MM.1S (cell line): ENCODE measurements at places on chromosomes 4 and X.

DNA sequence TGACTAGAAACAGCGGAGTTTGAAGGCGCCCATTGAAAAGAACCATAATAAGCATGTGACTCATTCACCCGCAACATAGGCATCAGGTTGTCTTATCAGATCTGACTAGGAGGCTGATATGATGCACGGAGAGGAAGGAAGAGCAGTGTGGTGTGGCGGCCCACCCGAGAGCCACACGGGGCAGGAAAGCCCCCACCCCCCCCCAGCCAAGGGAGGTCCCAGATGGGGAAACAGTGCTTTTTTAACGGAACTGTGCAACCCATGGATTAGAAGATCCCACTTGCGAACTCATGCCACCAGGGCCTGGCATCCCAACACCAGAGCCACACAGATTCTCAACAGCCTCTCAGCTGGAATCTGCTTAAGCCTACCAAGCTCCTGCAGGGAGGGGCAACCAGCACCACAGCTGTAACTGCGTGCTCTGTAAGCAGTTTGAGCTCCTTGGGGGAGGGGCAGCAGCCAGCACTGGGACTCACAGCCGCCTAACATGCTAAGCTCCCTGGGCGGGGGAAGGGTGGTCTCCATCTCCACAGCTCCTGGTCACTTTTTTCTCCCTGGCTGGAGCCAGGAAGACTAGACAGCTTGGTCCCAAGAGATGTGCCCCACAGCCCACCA, 466.2 kb downstream of the PDGFC start:
- DNase-seq: no peak

DNA sequence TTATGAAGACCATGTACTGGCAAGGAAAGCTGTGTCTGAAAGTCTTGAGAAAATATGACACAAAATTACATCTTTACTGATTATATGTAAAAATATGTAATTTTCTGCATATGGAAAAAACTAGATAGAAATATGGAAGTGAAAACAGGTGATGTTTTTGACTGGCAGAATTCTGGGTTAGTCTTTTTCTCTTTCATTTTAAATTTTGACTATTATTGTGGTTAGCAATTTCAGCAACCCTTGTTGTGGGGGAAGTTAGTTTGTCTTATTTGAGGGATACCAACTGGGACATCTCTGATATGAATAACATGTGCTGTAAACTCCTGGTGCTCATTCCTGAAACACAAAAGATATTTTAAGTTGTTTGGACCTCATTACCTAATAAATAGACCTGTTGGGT, 49.9 kb upstream of the CPEB2 start:
- peak; percentile 15 for DNase-seq

GRCh38 chr4:15717086-15717485, 14.2 kb downstream of the BST1 start:
- DNase-seq: no peak

GRCh38 chrX:53714580-53715345, 28.2 kb upstream of the HUWE1 start:
- no peak for DNase-seq

GRCh38 chr4:6701371-6701770, 7.7 kb downstream of the S100P start:
- DNase-seq: no peak

- DNase-seq: no peak
Measured at GRCh38 chrX:153226344-153227185, 47.5 kb downstream of the MAGEA1 start.

GRCh38 chrX:107726816-107727534, 48.6 kb downstream of the TSC22D3 start:
- DNase-seq: no peak

GRCh38 chrX:153697924-153698865, 10.5 kb downstream of the SLC6A8 start:
- no peak for DNase-seq

- no peak for DNase-seq
Measured at GRCh38 chrX:41734530-41734929, 10.5 kb downstream of the GPR82 start.

GRCh38 chrX:108415146-108415545, 23.1 kb downstream of the COL4A6 start:
- no peak for DNase-seq

DNA sequence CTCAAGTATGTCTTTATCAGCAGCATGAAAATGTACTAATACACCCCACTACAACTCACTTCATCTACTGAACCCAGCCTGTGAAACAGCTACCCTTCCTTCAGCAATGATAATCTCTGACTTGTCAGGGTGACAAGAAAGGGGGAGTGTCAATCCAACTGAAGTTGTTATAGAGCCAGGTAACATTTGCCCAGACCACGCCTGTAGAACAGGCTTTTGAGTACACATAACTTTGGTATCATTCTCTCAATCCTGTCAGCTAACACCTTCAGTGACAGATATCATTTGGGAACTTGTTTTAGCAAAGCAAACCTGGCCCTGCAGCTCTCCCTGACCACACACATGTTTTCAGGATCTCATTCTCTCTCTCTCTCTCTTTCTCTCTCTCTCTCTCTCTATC, 592.2 kb downstream of the SMARCA1 start:
- DNase-seq: no peak

GRCh38 chrX:10189317-10190268, 32.8 kb downstream of the CLCN4 start:
- DNase-seq: peak; percentile 55

GRCh38 chrX:45233531-45233930, 32.9 kb upstream of the DIPK2B start:
- DNase-seq: no peak

DNA sequence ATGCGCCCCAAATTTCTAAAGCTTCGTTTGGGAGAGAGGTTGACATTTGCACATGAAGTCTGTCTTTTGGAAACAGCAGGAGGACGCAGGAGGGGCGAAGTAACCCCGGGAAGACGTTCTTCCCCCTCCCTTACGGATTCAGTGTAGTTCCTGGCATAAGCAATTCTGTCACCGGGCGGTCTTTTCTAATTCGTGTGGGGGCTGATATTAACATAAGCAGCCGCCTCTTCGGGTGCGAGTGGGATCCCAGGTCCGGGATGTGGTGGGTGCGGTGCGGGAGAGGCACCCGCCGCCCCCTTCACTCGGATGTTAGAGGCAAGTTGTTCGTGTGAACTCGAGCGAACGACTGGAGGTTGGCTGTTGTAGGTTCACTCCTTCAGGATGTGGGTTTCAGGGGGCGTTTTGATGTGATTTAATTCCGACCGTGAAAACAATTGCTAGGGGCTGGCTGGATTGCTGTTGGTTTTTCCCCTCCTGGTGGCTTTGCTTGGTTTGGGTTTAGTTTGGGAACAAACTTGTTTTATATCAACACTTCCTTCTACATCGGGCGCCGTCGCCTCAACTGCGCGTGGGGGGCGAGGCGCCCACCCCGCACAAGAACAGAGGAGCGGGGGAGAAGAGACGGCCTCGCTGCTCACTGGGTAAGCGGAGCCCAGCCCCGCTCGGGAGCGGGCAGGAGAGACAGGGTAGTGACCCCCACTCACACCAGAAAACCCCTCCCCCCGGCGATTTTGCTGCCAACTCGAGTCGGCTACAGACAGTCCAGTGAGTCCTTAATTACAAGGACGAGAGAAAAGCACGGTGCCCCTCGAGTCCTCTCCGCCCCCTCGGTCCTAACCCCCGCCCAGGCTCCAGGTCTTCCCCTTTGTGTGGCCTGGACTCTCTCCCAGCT, 2.9 kb upstream of the LEF1 start:
- DNase-seq: no peak

- no peak for DNase-seq
Measured at GRCh38 chrX:115491766-115492165, 69.2 kb upstream of the PLS3 start.

GRCh38 chr4:21819086-21819485, 129.5 kb downstream of the KCNIP4 start:
- DNase-seq: no peak

GRCh38 chr4:1509366-1509765, 103.1 kb upstream of the NKX1-1 start:
- no peak for DNase-seq

- no peak for DNase-seq
Measured at GRCh38 chrX:136847874-136848273, 32.7 kb downstream of the RBMX start.

- DNase-seq: no peak
Measured at GRCh38 chr4:98444371-98444770, 183.2 kb downstream of the RAP1GDS1 start.

- DNase-seq: no peak
Measured at GRCh38 chrX:135982860-135983259, 2.4 kb upstream of the SLC9A6 start.

DNA sequence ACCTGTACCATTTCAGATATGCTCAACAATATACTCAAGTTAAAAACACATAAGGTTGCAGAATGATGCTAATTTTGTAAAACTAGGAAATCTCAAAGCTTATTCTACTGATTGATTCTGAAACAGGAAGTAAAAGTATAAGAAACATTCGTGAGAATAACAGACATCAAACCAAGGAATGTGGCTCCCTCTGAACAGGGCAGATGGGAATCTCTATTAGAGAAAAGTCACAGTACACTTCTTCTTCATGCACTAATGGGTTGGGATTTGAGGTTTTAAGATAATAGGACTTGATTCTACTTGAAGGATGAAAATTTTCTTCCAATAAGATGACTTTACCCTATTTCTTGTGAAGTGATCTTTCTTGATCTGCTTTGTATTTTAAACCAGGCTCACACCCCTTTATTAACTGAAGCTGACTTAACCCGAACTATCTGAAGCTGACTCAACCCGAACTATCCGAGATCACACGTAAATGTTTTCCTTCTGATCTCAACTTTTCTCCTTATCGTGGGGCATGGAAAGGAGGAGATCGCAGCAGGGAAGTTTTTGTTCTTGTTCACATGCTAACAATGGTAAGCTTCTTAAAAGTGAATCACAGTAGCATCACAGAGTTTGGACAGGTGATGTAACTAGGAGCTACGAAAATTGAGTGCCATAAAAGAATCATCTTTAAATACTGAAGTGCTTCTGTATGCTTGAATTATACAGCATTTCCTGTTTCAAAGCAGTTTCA, 363.1 kb upstream of the ZFP42 start:
- no peak for DNase-seq

GRCh38 chrX:150446995-150447394, 83.9 kb downstream of the MAMLD1 start:
- DNase-seq: no peak

DNA sequence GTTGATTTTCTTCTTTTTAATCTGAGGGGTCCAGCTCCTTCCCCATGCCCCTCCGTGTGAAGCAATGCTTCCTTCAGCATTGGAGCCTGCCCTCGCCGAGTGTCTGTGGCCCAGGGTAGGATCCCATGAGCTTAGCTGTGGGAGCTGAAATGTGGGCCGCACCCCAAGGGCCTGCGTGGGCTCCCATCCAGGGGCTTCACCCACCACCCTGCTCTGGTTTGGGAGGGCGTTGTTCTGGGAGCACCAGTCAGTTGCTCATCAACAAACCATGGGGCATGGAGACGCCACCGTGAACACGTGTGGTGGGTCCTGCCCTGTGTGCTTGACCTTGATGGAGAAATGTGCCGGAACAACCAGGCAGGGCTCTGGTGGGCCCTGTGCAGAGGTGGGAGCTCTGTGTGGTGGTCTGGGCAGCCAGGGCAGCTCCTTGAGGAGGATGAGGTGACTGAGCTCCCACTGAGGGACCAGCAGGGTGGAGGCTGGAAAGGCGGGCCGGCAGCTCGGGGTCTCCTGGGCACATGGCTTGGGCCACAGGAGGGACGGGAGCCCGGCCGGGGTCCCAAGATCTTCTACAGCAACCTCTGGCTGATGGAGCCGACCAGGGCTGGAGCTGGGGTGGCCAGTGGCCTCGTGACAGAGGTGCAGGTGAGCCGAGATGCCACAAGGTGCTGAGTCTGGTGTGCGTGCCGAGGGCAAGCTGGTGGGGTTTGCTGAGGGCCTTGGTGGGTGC, 39.6 kb upstream of the NKX1-1 start:
- no peak for DNase-seq

DNA sequence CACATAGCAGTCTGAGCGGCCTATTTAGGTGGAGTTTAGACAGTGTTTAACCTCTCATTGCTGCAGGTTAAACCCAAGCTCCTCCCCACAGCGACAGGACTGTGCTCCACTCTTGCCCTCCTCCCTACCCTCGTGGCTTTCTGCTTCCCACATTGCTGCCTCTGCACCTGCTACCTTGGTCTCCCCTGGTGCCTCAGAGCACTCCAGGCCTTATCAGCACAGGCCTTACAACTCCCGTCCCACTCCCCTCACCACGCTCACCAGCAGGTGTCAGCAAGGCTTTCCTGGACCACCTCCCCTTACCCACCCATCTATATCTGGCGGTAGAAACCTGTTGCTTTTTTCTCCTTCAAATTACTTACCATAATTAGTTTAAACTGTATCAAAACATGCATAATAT, 18.6 kb downstream of the HELT start:
- DNase-seq: no peak

- DNase-seq: no peak
Measured at GRCh38 chr4:139734201-139734874, 68.7 kb downstream of the MGST2 start.

GRCh38 chrX:68273887-68274286, 159.4 kb downstream of the OPHN1 start:
- no peak for DNase-seq

DNA sequence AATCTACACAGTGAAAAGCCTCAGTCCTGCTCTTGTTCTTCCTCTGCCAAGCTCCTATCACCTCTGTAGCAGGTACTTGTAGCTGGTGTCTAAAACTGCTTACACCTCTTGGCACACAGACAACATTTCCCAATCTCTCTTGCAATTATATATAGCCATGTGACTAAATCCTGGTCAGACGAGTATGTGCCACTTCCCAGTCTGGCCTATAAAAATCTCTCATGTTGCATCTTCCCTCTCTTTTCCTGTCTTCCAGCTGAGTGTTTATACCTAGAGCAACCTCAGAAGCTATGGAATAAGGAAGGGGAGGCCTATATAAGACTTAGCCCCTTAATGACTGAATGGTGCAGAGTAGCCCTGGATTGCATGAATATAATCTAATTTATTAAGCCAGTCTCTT, 105.8 kb downstream of the RNF150 start:
- DNase-seq: no peak

- DNase-seq: no peak
Measured at GRCh38 chrX:39631276-39632229, 466.2 kb downstream of the BCOR start.

DNA sequence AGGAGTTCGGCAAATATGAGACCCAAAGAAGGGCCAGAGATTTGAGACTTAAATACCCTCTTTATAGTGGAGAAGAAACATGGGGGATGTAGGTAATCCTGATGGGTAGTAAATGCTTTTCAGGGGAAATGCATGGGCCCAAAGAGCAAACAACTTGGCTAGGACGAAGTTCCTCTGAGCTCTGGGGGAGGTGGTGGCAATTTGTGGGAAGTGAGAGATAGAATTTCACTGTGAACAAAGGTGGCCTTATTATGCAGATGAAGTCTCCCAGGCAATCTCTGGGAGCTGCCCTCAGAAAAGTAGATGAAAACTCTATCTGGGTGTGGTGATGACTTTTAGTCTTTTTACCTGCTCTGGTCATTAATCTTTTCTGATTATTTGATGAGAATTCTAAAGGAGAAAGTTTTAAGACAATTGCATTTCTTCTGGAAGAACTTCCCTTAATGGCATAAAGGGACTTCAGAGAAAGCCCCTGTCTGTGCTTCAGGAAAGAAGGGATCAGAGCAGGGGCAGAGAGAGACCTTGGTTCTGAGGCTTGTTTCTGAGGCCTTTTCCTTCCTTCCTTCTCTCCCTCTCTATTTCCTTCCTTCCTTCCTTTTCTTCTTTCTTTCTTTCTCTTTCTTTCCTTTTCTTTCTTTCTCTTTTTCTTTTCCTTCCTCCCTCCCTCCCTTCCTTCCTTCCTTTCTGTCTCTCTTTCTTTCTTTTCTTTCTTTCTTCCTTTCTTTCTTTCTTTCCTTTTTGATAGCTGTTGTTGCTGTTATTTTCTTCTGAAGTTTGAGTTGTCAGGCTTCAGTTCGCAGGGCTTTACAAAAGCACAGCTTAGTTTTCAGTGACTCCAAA, 37.5 kb upstream of the MAOA start:
- no peak for DNase-seq
